Tongue (tissue), 3 donors: ENCODE measurements at places on chromosomes 3 and 15. TPM values are rescaled to one million over a fixed set of nuclear protein-coding genes. Genes with fewer than 3 reads are reported as not detected.

The SLC30A4 gene
- 14.5 TPM for total RNA-seq

The ALS2CL gene
- total RNA-seq, result 39.8 TPM

The TNFAIP8L3 gene
- total RNA-seq, result 6.5 TPM

The CD96 gene
- 0.10 TPM for total RNA-seq

- no peak for DNase-seq
Observed at GRCh38 chr3:67517781-67518180, 136.6 kb downstream of the SUCLG2 start.

DNA sequence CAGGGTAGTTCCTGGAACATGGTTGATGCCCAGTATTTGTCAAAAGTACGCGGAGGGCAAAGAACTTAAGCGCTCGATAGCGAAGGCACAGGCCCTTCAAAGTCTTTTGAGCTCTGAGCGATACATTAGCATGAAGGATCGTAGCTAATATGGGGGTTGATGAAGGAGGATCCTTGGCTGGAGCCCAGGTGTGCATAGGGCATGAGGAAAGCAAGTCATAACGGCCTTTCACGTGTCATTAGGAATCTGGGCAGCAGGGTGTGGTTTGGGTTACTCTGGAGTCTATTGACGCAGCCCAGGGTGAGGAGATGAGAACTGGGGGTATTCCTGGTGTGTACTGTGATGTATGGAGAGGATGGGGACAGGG, 31.7 kb downstream of the SPINK8 start:
- peak; percentile 37 for DNase-seq

GRCh38 chr3:10783360-10784351, 32.4 kb upstream of the SLC6A11 start:
- peak; percentile 10 for DNase-seq

DNA sequence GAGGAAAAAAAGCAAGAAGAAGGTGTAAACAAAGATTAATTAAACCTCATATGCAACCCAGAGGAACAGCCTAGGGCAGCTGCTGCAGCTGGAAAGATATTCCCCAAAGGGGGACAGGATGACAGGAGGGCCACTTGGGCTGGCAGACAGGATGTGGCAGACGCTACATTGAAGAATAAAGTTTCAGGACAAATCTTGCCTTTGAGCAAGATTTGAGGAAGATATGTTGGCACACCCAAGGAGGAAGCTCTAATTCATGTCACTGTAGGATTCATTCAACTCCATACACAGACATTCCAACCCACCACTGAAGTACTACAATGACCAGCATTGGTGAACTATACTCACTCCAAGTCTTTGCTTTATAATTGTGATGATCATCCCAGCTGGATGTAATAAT, 504.0 kb downstream of the SHQ1 start:
- no peak for DNase-seq

DNA sequence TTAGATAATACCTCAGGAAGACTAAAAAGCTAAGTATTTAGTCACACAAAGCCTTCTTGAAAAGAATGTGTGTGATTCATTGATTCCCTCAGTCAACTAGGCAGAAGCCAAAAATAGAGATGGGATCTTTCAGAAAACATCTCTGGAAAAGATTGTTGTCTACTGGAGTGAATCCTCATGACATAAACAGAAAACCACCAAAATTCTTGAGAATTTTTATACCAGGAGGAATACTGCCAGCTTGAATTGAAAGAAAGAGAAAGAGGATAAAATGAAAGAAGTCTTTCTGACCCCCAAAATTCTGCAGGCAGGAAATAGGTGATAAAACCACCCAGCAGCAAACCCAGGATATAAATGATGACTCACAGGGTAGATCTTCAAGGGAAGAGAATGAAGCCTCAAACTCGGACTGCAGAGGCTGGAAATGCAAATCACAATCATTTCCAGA, 363.1 kb upstream of the PLSCR5 start:
- no peak for DNase-seq

DNA sequence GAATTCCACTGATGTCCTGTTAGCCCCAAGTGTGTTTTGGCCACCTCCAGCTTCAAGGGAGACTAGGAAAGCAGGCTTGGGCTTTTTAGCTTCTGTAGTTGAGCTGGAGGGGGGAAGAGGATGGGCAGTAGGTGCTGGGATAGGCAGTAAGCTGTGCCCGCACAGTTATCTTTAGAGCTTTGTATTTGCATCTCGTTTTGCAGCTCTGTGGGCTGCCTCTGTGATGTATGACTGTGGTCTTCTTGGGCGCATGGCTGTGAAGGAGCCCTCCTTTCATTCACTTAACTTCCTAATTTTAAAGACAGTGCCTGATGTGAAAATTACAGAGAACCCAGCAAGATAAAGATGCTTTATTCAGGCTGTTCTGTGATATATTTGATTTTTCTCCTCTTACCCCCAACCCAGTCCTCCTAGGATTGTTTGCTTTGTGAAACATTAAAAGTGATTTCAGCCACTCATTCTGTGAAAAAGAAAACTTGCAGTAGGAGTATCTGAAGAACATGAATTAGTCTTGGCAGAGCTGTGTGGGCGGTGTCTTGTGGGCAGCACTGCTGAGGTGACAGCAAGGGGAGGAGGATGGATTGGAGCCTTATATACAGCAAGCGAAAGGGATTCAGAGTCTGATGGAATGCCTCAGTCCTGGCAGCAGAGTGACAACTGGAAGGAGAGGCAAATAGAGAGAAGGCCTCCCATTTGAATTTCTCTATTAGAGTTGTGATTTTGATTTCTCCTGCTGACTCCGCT, 74.3 kb downstream of the LARS2 start:
- peak; percentile 4 for DNase-seq

GRCh38 chr3:193846569-193846968, 253.6 kb downstream of the OPA1 start:
- DNase-seq, result no peak

DNA sequence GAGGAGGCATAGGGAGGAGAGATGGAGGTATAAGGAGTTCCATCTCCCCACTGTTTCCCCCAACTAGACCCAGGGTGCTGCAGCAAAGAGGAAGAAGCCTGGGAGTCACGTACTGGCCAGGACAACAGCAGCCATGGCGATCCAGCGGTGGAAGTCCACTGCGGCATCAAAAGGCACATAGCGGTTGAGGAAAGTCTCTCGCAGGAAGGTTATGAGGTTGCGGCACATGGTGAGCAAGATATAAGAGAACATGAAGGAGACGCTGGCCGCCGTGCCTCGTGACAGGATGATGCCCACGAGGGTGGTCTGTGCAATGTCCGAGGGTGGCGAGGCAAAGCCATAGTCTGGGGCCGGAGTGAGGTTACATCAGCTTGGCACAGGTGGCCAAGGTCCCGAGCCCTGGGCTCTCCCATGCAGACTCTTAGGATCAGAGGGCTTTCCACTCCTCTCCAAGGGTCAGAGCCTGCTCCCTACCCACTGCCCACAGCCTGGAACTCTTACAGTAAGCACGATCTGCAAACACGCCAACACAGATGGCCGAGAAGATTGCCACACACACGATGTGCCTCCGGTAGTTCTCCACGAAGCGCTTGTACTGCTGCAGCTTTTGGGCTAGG, 14.3 kb downstream of the DUOX2 start:
- DNase-seq, result no peak

DNA sequence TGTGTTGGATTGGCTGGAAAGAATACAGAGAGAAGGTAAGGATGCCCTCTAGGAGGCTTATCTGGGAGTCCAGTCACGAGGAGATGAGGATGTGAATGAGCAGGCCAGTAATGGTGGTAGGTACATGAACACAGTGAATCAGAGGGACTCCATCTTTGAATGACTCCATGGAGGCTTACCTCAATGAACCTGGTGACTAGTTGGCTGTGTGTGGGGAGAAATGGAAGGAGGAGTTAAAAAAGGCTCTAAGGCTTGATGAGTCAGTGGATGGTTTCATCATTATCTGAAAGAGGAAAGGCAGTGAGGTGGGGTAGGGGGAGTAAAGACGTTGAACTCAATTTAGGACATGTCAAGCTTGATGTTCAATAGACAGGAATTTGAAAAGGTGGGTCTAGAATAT, 61.1 kb downstream of the KCNAB1 start:
- DNase-seq, result no peak

- no peak for DNase-seq
Observed at GRCh38 chr3:64449026-64449425, 223.8 kb upstream of the PRICKLE2 start.
